T1000 (cell line): ENCODE measurements at places on chromosomes 12 and 14.

DNA sequence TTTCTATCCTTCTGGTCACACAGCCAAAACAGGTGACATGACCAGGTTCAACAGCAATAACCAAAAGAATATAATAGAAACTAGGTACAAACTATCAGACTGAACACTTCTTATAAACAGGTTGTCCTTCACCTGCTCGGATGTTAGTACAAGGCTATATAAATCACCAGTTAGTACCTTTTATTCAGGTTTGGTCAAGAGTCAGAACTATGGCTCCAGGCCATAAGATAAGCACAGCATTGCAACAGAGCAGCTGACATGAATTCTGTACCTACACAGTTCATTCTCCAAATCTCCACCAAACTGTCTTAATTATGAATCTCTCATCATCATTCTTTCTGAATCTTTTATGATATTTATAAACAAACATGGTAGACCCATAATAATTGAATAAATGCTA is 123.9 kb downstream of the DIO2 start:
- DNase-seq, result no peak

- no peak for DNase-seq
These were observed 31.7 kb downstream of the ATP2A2 start for GRCh38 chr12:110312581-110313360.

DNA sequence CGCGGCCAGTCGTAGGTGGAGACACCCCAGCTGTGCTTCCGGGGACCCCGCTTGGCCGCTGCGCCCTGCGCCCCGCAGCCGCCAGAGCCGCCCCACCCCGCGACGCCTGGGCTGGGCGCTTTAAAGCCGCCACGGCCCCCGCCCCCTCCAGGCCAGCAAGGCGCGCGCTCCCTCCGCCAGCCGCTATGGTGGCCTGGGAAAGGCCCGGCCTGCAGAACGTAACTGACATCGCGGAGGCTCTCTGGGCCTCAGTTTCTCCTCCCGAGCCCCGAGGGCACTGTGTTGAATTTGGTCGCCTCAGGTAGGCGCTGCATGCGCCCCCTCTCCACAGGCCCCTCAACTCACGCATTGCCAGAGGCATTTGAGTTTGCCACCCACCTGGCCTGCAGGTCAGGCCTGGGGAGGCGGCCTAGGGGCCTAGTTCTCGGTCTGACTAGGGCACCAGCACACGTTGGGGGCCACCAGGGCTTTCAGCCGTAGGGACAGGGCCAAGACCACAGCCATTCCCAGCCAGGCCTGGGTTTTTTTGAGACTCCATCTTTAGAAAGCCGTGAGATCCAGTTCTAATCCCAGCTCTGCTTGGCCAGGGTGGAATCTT is at the start of gene NGB:
NGB (minus strand) TSS at position 94 of the 598 bp plus-strand sequence. CDS start 269 bp downstream, outside the sequence.
- DNase-seq, result no peak

- DNase-seq, result no peak
These were observed 27.4 kb upstream of the METAP2 start for GRCh38 chr12:95446506-95446900.

- no peak for DNase-seq
These were observed 483.5 kb downstream of the ATP23 start for GRCh38 chr12:58424735-58425392.

- no peak for DNase-seq
These were observed 20.5 kb upstream of the ZNF740 start for GRCh38 chr12:53160000-53160399.

DNA sequence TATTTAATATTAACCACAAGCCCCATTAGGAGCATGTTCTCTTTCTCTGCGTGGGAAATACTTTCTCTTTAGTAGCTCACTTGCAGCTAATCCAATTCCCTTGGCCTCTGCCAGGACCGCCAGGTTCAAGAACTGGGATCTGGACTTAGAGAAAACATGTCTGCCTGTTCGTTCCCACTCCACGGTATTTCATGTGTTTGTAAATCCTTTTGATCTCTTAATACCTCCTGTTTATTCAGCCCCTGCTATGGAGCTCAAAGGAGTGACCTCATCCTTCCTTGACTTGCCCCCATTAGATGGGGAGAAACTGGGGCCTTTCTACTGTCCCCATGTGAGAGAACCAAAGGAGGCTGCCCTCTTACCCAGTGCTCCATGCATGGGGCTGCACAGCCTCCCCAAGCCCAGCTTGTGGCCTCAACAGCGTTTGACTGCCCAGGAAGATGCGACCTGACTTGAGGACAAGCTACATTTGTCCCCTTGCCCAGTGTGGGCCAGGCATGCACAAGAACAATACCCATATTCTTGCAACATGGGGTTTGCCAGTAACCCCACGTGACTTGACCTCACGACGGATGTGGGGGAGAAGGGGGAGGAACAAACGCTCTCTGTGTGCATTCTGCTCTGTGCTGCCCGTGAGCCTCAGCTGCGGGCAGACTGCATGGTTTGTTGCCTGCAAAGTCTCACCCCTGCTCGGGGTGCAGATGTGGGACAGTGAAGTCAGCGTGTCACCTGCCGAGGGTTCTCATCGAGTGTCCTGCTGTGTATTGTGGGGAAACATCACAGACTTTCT is 30.3 kb downstream of the CD9 start:
- DNase-seq, result no peak

DNA sequence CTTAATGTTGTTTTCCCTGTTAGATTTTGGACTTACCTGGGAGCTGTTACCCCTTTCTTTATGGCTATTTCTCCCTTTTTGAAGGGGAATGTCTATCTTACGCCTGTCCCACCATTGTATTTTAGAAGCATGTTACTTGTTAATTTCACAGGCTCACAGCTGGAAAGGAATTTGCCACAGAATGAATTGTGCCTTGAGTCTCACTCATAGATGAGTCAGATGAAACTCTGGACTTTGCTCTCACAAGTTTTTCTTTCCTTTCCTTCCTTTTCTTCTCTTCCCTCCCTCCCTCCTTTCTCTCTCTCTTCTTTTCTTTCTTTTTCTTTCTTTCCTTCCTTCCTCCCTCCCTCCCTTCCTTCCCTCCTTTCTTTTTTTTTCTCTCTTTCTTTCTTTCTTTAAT is 9.3 kb upstream of the ATF7IP start:
- DNase-seq, result no peak

DNA sequence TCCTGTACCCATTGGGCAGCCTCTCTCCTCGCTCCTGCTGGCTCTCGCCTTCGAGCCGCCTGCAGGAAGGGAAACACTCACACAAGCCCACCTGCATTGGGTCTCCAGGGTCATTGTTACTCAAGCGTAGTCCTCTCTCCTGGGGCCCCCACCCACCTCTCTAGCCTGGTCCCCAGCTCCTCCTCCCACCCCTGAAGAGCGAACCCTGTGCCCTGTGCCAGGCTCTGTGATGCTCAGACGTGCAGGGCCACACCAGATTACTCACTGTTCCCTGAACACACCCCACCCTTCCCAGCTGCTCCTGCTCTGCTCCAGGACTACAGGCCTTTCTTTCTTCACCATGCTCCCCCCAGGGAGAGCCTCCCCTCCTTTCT is 88.1 kb downstream of the NINJ2 start:
- no peak for DNase-seq

DNA sequence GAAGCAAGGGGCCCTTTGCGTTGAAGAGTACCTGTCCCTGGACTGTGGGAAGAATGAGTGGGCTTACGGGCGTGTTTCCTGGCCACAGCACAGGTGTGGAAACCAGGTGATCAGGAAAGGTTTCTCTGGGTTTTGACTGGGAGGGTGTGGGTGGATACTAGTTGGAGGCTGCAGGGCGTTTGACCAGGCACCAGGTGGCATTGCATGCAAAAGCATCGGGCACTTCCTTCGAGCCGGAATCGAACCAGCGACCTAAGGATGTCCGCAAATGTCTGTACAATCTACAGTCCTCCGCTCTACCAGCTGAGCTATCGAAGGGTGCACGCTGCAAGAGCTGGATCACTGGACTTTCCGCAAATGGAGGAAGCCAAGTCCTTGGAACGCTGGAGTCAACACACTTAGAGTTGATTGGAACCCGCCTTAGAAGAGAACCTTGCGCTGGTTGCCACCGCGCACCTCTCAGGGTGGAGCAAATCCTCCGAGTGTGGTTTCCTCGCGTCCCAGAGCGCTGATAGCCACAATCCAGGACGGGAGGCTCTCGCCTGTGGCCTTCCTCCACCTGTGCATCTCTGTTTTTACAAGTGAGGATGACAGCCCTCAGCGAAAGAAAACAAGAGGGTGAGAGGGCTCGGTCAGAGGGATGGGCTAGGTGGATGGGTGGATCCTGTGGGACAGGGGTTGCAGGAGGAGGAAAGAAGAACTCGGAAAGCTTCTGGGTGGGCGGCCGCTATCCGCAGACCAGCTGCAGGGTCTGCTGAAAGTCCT is 21.2 kb upstream of the RNASE4 start:
- no peak for DNase-seq

- DNase-seq, result peak; percentile 72
These were observed 12.5 kb upstream of the MARK3 start for GRCh38 chr14:103372552-103373304.

- peak; percentile 67 for DNase-seq
These were observed 3.6 kb upstream of the TNFRSF1A start for GRCh38 chr12:6345319-6346091.

DNA sequence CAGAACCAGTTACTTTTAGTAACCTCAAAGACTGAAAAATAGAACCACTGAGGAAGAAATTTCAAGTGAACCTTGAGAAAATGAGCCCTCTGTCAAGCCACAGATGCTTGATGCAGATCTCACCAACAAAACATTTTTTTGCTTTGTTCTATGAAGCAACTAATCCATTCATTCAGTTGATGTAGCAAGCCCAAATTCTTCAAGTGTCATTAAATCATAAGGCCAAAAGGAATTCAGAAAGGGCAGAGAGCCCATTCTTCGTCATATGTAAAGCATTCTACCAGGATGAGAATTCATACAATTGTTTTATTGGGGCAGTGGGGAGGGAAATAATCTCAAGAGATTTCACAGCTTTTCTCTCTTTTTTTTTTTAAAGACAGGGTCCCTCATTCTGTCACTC is 218.0 kb upstream of the RGS6 start:
- DNase-seq, result no peak

DNA sequence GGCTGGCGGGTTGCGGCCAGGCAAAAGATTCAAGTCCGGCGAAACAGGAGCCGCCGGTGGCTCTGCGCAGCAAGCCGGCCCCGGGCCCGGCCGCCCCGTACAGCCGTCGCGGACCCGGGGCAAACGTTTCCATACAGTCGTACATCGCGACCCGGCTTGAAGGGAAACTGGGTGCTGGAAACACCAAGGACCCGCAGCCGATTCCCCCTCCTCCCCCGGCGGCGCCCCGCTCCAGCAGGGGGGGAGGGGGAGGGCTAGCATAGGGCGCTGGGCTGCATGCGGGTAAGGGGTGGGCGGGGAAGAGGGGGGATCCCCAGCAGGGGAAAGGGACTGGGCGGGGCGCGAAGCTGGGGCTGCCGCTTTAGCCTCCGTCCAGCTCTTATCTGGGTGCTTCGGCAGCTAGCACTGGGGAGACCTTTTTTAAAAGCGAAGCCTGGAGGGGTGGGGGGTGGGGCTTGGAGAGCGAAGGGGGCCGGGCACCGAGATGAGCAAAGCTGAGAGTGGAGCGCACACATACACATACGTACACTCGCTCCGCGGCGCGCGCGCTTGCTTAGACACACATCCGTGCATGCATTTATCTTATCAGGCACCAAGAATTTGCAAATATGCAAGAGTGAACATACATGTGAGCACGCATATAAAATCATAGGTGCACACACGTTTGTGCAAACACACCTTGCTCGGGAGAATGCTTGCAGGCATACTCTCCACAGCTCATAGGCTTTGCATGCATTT is 11.9 kb downstream of the RARG start:
- peak; percentile 43 for DNase-seq

DNA sequence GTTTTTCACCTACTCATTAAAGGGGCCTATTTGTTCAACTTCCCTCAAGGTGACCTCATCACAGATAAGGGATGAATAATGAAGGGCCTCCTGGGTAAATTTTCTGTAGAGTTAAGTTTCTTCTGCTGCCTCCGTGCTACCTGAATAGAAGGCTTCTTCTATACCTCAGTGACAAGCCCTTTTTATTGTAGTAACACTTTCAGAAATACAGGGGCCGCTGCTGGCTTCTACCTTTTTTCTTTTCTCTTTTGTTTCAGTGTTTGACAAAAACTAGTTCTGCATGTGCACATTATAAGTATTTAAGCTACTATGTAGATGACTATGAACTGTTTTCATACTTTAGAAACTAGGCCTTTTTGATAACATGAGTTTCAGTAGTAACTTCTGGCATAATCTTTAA is 207.0 kb downstream of the NAV3 start:
- no peak for DNase-seq

DNA sequence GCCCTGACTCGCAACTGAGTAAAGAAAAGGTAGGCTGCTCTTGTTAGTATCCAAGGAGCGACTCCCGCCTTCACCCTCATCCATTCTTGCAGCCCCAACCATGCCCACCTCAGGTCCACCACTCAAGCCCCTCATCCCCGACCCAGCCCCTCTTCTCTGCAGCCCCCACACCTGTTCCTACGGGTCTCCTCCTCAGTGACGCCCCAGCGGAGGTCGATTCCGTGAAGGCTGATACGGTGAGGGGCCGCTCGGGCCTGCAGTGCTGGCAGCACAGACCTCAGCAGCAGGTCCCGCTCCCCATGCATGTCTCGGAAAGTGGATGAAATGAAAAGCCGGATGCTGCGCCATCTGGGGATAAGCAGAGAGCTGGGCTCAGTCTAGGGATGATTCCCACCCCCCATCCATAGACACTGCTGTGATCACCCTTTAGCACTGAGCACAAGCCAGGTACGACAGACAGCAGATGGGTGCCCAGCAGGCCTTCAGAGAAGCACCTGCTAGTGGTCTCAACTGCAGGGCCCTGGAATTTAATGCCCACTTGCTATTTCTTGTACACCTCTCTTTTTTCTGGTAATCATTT is 26.9 kb downstream of the TEP1 start:
- no peak for DNase-seq

DNA sequence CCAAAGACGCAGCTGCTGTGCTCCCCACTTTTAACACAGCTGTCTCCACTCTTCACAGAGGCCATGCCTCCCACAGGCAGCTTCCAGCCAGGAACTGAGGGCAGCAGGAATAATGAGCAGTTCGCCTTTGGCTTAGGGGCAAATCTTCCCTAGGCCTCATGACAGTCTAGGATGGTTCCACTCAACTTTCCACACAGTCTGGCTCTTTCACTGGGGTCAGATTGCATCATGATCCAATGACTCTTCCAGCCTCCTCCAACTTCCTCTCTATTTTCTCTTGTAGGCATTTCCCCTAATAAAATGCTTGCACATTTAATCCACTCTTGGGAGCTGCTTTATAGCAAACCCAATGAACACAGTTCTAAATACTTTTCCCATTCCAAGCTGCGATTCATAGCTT is 271.6 kb upstream of the ATP2B1 start:
- peak; percentile 18 for DNase-seq

- no peak for DNase-seq
These were observed 146.6 kb upstream of the FSCB start for GRCh38 chr14:44653641-44654040.

DNA sequence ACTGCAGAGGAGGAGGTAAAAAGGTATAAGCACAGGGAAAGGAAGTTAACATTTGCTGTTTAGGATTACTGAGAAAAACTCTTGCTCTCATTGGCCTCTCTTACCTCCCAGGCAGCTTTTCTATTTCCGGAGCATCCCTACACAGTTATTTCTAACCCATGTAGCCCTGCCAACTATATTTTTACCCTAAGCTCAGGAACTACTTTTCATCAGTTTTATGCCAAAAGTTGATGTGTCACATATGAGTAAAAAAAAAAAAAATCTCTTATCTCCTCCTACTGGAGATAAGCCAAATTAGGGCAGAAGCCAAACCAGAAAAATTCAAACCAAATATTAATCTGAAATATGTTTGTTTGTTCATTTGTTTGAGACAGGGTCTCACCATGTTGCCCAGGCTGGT is 34.4 kb upstream of the PSMA6 start:
- no peak for DNase-seq
